ENCODE measurements at places on chromosomes 3 and 15.
A peak's percentile ranks its signal among the peaks of the same experiment; 100 is the strongest.

- DNase-seq, result no peak
These were observed 439.0 kb upstream of the GOLIM4 start for GRCh38 chr3:168534761-168535160.

- no peak for DNase-seq
These were observed 51.2 kb downstream of the KLHL25 start for GRCh38 chr15:85743392-85744055.

- DNase-seq, result no peak
These were observed 33.1 kb downstream of the RETNLB start for GRCh38 chr3:108724101-108724500.

- no peak for DNase-seq
These were observed 53.4 kb downstream of the CMC1 start for GRCh38 chr3:28294667-28295413.

DNA sequence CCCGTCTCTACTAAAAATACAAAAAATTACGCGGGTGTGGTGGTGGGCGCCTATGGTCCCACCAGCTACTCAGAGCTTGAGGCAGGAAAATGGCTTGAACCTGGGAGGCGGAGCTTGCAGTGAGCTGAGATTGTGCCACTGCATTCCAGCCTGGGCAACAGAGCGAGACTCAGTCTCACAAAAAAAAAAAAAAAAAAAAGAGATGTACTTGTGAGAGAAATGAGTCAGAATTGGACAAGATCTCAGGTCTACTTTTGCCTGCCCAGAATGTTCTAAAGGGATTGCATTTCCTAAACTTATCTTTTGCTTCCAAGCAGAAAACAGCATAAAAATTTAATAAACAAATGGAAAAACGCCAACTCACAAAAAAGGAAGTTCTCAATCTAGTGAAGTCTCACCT lies 167.5 kb downstream of the NR2F2 start:
- no peak for DNase-seq

DNA sequence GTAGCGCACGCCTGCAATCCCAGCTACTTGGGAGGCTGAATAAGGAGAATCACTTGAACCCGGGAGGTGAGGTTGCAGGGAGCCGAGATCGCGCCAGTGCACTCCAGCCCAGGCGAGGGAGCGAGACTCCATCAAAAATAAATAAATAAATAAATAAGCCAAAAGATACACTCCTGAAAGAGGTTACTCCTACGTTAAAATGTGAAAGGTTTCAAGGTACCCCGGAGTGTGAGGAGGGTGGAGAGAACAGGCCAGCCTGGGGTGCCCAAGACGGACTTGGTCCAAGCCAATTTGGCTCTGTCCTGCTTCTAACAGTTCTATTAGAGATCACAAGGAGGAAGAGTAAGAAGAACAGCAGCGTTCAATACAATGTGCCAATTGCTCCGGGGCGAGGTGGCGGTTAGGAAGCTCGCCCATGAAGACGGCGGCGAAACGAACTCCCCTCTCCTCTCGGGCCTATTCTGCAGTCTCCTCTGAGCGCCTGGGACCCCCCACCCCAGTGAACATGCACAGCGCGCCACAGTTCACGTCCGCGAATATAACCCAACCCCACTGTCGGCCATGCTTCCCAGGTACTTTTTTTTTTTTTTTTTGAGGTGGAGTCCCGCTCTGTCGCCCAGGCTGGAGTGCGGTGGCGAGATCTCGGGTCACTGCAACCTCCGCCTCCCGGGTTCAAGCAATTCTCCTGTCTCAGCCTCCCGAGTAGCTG lies 942 bp downstream of the ELP6 start:
- DNase-seq, result peak; percentile 12

DNA sequence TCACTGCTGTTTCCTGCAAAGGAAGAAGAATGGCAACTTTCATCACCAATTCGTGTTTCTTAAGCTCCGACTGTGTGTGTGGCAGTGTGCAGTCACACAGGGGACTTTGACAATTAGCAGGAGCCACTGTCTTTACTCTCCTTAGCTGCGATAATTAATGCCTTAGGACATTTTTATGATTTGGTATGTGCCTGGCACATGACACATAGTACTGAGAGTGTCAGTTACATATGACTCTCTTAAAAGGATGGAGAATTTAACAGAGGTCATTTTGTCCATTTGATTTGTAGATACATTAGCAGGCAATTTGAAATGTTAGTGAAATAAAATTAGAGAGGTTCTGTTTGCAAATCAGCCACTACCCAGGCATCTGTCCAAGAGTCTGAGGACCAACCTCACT lies 128.9 kb upstream of the VEPH1 start:
- DNase-seq, result no peak

GRCh38 chr3:194333212-194333980 lies 17.7 kb downstream of the CPN2 start:
- peak; percentile 92 for DNase-seq

DNA sequence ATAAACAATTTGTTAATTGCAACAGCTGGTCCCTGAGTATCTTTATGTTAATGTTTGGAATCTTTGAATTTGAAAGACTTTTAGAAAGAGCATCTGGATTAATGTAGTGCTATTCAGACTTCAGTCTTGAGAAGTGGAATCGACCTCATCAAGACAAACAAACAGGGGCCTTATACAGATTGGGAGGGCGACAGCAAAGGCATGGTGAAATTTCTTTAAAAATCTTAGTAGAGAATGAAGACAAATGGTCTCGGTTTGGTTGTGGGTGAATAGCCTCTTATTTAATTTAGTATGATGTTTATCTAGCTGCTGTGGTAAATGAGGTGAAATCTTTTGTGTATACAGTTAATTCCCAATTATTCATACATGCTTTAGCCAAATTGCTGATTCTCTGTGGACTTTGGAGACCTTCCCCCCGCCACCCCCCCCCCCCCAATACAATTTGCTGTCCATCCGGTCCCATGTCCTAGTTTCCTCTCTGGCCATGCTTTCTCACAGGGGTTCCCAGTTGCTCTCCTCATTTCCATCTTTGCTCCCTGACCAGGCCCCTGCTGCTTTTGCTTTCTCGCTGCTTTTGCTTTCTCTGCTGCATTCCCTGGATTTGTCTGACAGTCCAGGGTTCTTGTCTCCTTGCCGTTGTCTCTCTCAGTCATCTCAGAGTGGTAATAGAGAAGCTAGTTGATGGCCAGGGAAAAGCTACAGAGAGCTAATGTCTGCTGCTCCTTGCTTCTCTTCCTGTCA lies 135.3 kb downstream of the FNDC3B start:
- no peak for DNase-seq

DNA sequence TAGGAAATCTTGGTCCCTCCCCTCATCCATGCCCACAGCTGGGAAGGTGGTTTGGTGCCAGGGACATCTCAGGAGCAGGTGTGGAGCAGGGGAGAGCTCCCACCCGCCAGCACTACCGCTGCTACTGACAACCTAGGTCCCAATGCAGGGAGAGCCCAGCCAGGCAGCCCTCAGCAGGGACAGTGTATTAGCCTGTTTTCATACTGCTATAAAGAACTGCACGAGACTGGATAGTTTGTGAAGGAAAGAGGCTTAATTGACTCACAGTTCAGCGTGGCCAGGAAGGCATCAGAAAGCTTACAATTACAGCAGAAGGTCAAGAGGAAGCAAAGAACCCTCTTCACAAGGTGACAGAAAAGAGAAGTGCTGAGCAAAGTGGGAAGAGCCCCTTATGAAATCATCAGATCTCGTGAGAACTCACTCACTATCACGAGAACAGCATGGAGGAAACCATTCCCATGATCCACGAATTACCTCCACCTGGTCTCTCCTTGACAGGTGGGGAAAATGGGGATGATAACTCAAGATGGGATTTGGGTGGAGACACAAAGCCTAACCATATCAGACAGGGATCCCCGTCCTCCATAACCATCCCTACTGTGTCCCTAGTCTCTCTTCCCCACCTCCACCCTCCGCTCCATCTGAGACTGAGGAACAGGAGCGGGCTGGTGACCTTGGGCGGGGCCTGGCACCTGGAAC lies 218.6 kb downstream of the TBC1D2B start:
- no peak for DNase-seq

GRCh38 chr3:9122732-9123364 lies 126.6 kb downstream of the SRGAP3 start:
- no peak for DNase-seq

GRCh38 chr3:40580494-40581091 lies 55.8 kb downstream of the ZNF621 start:
- DNase-seq, result peak; percentile 66

GRCh38 chr3:152241142-152242017 lies 27.3 kb upstream of the MBNL1 start:
- no peak for DNase-seq

- no peak for DNase-seq
These were observed 27.4 kb downstream of the CFAP100 start for GRCh38 chr3:126422121-126422520.

DNA sequence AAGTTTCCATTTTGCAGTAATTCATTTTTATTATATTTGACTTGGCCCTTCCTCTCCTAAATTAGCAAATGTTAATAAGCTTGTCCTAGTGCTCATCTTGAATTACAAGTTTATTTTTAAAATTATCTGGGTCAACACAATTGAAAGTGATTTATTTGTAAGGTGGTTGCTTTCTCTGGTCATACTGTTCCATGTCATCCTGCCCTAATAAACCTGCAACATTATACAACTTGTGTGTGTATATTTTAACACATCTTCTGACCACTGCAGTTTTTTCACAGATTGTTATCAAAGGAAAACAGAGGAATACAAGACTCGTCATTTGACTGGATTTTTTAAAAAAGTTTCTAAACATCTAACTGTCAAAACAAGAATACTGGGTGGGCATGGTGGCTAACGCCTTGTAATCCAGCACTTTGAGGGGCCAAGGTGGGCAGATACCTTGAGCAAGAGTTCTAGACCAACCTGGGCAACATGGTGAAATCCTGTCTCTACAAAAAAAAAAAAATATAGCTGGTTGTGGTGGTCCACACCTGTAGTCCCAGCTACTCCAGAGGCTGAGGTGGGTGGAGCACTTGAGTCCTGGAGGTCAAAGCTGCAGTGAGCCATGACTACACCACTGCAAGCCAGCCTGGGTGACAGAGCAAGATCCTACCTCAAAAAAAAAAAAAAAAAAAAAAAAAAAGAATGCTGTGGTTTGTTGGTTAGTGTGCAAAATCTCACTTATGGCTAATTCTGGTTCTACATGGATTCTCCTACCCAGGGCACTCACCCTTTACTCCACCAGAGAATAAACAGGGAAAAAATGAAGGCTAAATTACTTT lies 5.0 kb upstream of the LRRFIP2 start:
- no peak for DNase-seq

GRCh38 chr15:35657679-35658311 lies 111.8 kb upstream of the DPH6 start:
- no peak for DNase-seq

GRCh38 chr15:60072826-60073465 lies 68.8 kb downstream of the FOXB1 start:
- DNase-seq, result no peak

- DNase-seq, result no peak
These were observed 600.2 kb downstream of the NTRK3 start for GRCh38 chr15:87656372-87656771.

- no peak for DNase-seq
These were observed 645.4 kb downstream of the ZBBX start for GRCh38 chr3:166734734-166735133.

DNA sequence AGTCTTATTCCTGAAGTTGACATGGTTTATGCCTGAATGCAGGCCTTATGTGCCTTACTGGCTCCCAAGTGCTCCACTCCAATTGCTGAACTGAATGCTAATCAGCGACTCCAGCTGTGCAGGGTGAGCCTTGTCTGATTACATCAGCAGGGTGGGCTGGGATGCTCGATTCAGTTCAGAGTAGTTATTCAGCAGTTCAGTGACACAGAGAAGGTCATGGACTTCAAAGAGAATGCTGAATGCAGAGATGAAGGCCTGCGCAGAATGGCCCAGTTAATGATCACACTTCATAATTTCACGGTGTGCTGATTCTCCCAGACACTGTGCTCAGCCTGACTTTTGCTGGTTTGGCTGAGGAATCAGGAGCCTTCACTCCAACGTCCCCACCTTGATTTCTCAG lies 63.6 kb downstream of the CLDN1 start:
- no peak for DNase-seq

GRCh38 chr3:17946619-17947018 lies 204.2 kb upstream of the TBC1D5 start:
- no peak for DNase-seq

DNA sequence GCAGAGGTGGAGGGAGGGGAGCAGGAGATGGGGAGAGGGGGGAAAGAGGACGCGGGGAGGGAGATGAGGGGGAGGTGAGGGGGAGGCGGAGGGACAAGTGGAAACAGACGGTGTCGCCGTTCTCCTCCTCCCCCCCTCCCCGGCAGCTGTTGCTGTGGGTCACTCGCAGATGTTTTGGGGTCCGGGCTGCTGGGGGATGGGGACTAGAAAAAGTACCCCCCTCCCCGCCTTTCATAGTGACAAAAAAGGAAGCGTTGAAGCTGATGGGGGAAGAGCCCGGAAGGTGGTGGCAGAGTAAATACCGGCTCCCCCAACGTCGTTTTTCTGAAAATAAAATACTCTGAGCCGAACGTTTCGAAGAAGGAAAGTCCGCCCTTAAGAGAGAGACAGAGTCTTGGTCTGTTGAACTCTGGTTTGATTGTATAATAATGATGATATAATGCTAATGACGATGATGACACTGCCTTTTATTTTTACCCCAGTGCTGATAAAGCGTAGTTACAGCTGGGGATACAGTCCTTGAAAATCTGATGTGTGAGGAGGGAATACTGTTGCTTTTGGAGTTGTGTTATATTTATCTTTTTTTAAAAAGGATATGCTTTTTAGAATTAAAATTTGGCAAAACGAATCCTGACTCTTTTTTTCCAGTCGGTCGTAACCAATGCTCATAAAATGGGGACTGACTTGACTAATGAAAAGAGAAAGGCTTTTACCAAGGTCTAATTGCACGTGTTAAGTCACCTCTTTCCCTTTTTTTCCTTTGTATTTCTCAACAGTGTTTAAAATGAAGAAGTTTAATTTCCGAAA lies 993 bp downstream of the STXBP5L start:
- DNase-seq, result no peak

DNA sequence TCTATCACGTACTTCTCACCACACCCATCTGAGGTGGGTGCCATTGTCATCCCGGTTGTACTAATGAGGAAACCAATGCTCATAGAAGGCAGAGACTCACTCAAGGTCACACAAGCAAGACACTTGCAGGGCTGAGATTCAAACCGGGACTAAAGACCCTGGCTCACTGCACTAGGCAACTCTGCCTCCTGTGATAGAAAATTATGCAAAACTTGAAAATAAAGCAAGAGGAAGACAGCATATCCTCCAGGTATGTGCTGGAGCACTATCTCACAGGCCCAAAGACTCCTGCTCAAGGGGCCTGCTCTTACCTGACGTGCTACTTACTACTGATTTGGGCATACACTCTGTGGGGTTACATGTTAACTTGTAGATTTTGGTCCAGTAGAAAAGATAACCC lies 25.6 kb downstream of the ANXA2 start:
- no peak for DNase-seq

GRCh38 chr3:195885036-195885891 lies 23.1 kb downstream of the TNK2 start:
- no peak for DNase-seq

- no peak for DNase-seq
These were observed 23.9 kb upstream of the ST3GAL6 start for GRCh38 chr3:98739266-98739665.

GRCh38 chr15:96477227-96477626 lies 146.7 kb downstream of the NR2F2 start:
- no peak for DNase-seq

GRCh38 chr15:25242957-25243799 lies 195.6 kb downstream of the UBE3A start:
- DNase-seq, result no peak
